ENCODE measurements at places on chromosomes 7 and 10. TPM values are rescaled to one million over a fixed set of nuclear protein-coding genes. Genes with fewer than 3 reads are reported as not detected.
A peak's percentile ranks its signal among the peaks of the same experiment; 100 is the strongest.

DNA sequence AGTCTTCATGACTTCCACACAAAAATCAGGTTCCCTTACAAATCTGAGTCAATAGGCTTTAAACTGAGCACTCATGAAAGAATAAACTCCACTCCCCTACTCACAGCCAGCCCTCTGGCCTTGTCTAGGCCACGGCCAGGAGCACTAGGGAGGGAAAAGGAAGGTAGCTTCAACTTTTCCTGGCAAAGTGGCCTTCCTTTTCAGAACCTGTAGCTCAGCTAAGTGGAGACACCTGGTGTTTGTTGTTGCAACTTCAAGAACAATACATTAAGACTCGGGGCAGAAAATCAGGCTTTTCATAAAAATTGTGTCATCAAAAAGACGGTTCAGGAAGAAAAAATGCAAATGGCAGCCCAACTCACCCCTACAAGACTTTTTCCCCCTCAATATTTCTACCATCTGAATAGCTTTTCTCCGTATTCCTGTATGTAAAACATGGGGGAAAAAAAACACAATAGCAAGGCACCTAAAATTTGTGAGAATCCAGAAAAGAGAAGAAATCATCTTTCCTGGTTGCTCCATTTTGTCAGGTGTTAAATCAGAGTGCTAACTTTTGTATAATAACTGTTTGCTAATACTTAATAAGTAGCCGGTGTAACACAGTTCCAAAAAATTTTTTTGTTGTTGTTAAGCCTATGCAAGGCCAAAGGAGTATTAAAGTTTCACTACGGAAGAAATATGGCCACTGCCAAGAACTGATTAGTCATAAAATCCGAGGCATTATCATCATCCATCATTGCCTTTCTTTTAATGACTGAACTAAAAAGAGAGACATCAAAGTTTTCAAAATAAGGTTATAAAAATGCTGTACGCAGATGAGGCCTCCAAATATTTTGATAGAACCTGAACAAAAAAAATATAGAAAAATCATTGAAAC is 66.2 kb upstream of the ARID5B start:
- no peak for DNase-seq

ECHDC3 gene
- total RNA-seq, result 0.94 TPM

GRCh38 chr7:99504281-99504602 is 220 bp upstream of the ZKSCAN5 start:
- DNase-seq, result peak; percentile 99

- no peak for DNase-seq
Observed at GRCh38 chr7:158963771-158964241, 107.4 kb downstream of the DYNC2I1 start.

DNA sequence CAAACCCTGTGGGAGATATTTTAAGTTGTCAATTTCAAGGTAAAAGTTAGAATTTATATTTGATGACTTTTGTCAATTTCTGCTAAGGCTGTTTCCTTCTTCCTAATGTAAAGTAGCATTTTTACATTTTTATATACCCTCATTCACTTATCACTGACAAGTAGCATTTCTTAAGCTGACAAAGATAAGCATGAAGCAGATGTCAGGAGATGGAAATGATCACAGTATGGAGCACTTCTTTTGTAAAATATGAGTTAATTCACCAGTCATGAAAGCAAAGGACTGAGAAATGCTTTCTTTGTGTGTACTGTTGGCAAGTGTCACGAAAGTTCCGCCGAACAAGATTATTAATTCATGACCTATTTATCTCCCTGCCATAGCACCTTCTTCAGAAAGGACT is 503.9 kb downstream of the DNAJB9 start:
- DNase-seq, result no peak

DNA sequence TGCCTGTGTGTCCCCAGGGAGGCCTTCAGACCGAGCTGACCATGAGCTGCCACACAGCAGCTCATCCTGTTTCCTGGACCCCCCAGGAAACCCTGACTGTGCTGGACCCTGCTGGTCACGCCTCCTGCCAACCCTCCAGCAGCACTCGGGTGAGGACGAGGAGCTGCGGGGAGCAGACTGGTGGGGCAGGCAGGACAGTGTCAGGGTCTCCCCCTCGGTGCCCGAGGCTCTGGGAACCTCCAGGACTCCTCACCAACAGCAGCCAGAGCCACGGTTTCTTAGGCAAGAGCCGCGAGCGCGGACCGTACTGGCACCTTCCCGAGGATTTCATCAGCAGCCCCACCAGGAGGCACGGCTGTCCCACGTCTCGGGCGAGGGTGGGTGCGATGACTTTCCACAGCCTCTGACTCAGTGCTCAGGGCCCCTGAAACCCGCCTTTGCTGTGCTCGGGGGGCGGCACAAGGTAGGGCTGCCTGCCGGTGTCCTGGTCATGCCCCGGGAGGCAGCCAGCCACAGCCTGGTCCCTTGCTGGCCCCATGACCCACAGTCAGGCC is 186.9 kb downstream of the ELFN1 start:
- no peak for DNase-seq

- DNase-seq, result no peak
Observed at GRCh38 chr7:131194070-131194865, 133.4 kb upstream of the MKLN1 start.

KAZALD1 gene
- 3.0 TPM for total RNA-seq

DNA sequence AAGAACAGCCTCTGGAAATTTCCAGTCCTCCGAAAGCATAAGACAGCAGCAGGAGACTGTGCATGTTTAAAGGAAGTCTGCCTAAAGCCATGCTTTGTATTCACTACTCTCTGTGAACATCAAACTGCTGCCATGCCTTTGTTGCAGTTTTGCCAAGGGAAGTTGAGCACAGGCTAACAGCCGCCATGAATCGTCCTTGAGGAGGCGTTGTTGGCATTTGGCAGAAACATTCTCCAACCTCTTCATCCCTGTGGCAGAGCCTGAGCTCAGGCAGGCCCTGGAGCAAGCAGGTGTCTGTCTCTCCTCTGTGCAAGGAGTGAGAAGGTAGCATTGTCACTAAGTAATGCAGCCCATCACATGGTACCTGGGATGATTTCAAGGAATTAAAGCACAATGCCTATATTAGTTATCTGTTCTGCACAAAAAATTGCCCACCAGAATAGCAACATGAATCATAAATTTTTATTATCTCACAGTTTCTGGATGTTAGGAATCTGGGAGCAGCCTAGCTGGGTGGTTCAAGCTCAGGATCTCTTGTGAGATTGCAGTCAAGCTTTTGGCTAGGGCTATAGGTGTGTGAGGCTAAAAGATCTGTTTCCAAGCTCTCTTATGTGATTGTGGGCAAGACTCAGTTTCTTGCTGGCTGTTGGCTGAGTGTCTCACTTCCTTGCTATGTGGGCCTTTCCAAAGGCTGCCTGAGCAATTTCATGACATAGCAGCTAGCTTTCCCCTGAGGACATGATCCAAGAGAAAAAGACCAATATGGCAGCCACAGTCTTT is 46.5 kb upstream of the KIAA1217 start:
- DNase-seq, result no peak

- no peak for DNase-seq
Observed at GRCh38 chr7:99097730-99098129, 46.2 kb downstream of the SMURF1 start.

DNA sequence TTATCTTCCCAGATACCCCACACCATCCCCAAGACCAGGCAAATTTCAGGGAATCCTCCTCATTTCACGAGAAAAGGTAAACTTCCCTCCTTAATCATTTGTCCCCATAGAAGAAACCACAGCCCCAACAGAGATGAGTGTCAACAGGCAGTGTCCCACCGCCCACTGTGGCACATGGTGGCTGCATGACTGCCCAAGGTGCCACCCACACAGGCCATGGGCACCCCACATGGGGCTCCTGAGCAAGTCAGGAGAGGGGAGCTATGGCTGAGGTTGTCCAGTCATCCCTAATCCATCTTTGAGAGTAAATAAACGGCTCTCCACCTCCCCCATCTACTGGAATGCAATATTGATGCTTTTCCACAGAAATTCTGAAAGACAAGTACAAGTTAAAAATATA is 44.1 kb downstream of the ANTXRL start:
- DNase-seq, result no peak

DNA sequence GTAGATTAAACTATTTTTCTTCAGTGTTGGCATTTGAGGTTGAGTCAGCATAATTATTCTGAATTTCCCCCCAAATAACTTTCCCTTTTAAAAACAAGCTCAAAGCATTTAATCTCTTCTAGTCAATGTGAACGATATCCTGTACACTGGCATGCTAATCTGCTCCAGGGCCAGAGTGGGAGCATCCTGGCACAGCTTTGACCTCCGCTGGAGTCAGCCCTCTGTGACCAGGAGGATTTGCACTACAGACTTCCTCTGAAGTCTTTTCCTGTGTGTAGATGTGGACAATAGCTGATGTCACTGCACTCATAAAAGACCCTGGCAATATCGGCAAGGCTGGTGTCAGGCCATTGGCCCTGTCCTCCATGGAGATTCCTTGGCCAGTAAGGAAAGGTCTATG is 340.2 kb downstream of the CDC14C start:
- DNase-seq, result no peak

GRID1 gene
- total RNA-seq, result 51.1 TPM

DNA sequence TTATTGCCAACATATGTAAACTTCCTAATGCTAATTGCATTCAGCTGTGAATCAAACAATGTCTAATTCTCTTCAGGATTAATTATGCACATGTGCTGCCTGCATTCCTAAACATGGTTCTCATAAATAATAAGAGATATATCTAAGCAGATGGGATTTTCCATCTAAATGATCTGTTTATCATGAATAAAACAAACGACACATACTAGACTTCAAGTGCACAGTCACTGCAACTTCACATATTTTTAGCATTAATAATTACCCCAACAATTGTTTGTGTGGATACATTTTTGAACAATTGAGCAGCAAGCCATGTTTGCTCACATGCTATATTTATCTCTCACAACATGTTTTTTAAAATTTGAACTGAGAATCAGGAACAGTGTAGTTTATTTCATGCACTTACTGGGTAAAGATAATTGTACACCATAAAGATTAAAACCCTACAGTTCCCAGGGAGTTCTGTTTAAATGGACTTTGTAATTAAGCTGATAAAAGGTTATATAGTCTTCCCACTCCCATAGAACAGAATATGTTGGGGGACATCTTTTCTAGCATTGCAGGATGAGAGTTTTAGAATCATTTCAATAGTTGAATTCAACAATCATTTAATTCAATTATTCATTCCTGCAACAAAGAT is 378.5 kb downstream of the MDFIC start:
- no peak for DNase-seq

Data from dorsolateral prefrontal cortex (tissue), 122 donors.